ENCODE measurements at places on chromosomes 1 and 21.

DNA sequence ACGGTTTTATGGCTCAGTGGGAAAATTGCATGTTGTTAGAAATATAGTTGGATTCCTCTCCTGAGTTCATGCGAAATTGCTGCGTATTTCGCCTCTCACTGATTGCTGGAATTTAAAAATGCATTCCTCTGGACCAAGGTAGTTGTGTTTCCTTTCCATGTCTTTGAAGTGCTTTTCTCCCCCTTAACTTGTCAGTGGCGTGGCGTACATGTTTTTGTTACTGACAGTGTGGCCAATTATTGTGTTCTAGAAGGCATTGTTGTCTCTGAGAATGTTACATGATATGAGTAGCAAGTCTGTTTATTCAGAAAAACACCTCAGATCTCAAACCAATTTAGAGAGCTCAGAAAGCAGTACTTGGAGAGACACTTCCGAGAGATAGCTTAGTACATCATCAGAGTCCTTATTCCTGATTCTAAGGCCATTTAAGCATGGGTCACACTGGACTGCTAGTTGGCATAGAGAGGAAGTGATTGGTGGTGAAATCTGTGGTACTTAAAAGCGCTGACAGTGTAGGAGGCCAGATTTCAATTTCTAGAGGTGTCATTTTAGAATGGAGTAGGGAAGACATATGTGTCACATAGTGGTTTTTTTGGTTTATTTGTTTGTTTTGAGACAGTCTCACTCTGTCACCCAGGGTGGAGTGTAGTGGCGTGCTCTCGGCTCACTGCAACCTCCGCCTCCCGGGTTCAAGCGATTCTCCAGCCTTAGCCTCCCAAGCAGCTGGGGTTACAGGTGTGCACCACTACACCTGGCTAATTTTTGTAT lies 184.4 kb downstream of the RYR2 start:
- DNase-seq = no peak

GRCh38 chr1:18931730-18932129 lies 24.7 kb downstream of the IFFO2 start:
- DNase-seq = no peak

GRCh38 chr1:1752190-1752589 lies 26.1 kb downstream of the NADK start:
- DNase-seq = no peak

DNA sequence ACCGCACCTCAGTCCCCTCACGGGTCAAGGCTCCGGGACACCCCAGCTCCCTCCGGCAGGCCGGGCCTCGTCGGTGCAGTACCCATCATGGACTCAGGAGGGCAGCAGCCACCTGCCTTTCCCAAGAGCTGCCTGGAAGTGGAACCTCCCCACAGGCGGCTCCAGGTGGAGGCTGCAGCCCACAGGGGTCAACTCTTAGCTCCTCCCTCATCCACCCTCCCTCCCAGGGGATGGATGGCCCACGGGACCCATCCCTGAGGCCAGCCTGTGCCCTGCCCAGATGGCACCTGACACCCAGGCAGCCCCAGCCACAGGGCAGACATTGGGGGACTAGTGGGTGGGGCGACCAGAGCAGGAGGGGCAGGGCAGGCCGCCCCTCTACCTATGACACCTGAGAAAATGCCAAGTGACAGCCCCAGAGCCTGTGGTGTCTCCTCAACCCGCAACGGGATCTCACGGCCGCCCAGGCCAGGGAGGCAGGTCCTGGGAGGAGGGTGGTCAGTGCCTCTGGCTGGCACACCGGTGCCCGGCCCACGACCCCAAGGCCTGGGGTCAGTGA lies 1.2 kb upstream of the ARHGEF16 start:
- DNase-seq = peak; percentile 62

GRCh38 chr1:77282866-77283539 lies 1.2 kb downstream of the AK5 start:
- DNase-seq = no peak

DNA sequence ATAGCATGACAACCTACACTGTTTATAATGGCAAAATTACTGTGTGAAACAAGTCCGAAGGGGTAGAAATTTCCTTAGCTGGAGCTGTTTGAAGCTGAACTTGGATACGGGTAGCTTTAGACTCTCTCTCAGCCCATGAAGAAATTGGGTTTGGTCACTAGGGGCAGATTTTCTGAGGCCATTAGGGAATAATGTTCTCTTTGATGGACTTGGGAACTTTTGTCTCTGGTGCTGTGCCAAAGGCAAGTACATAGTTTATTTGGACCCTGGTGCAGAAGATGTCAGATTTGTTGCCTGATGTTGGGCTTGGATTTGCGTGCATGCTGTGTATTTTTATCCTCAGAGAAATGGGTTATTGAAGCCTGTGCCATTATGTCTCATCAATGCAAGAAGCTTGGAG lies 109.6 kb downstream of the VPS13D start:
- no peak for DNase-seq

DNA sequence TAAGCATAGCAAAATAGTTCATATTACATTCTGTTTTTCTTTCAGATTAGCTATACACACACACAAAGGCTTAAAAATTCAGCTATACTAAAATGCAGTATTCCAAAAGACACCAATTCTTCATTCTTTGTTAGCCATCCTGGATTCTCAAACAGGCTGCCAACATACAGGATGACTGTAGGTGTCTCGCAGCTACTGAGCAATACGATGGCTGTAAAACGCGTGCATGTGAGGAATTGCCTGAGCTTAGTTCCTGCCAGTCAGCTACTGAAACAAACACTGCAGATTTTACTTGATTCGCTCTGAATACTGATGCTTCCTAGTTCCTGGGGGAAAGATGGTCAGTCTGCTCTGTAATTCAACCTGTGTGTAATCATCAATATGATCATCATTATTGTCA lies 24.7 kb upstream of the HMGN1 start:
- no peak for DNase-seq

DNA sequence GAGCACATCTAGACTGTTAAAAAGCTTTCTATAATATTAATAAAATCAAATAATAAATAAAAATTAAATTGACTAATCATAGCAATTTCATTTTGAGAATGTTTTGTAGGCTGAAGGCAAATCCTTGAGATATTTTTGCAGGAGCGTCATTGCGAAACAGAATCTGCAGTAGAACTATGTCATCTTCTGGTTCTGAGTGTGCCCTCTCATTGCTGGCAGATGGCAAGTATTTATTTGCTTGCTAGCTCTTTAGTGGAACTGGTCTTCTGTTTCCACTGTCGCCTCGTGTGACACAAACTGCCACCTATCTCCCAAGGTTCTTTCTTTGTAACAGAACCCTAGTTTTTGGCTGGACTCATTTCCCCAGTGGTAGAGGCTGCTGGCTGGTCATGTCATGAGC lies 19.0 kb upstream of the IRF2BP2 start:
- DNase-seq = no peak

DNA sequence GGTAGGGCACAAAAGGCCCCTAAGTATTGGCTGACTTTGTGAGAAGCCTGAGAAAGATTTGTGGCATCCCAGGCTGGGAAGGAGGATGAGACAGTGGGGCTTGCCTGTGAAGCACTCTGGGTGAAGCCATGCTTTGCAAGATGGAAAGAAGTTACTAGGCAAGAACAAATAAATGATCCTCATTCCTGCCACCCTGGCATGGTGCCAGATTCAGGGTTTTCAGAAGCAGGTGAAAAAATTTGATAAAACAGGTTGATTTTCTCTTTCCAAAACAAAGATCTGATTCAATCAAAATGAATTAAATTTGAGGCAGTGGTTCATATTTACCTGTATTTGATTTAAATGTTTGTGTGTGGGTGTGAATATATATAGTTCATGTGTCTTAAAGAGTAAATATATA lies 386.9 kb upstream of the PROX1 start:
- DNase-seq = no peak

GRCh38 chr1:93707956-93708355 lies 26.3 kb upstream of the BCAR3 start:
- DNase-seq = no peak
